ENCODE measurements at places on chromosomes 16 and 17. TPM values are rescaled to one million over a fixed set of nuclear protein-coding genes. Genes with fewer than 3 reads are reported as not detected.

DNA sequence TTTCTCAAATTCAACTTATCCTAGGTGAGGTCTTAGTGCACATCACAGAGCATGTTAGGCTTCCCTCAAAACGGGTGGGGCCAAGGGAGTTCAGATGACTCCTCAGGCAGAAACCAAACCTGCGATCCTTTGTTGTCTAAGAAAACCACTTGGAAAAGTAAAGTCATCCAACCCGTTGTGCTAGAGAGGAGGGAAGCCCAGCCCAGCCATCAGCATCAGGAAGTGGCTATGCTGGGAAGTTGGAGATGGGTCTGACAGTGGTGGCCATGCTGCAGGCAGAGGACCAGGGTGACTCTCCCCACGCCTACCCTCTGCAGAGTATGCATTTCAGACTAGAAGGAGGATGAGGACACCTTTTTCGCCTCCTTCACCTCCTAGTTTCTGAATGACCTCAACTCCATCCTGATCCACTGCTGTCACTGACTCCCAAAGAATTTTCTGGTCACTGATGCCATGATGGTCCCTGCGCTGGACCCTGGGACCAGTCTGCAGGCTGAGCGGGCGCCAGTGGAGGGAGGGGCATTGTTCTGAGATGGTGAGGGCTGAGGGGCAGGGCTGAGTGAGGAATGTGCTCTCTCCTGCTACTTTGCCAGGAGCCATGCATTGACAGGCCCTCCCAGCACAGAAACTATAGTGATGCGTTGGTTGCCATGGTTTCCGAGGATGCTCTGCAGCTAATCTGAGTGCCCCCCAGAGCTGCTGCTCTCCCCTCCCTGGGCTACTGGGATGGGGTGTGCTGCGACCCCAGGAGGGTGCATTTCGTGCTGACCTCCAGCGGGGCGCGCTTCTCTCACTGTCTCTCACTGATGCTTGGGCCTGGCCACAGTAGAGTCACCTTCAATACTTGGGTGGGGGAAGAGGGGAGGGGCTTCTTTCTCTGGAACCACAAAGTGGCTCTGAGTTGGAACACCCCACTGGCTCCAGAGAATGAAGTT lies 20.4 kb downstream of the ALOX12B start:
- H3K4me1 ChIP-seq: peaks cover 14% of the 10 kb centered on the region
- no peaks in the 10 kb centered on the region for H3K27me3 ChIP-seq
- H3K36me3 ChIP-seq: no peaks in the 10 kb centered on the region

GRCh38 chr16:87550495-87550961 lies 51.8 kb upstream of the JPH3 start:
- no peak overlapping the region for H3K27ac ChIP-seq
- DNase-seq: no peak
- H3K27me3 ChIP-seq: peaks cover 18% of the 10 kb centered on the region
- H3K36me3 ChIP-seq: no peaks in the 10 kb centered on the region
- H3K4me1 ChIP-seq: no peaks in the 10 kb centered on the region
- no peak overlapping the region for H3K4me3 ChIP-seq

DNA sequence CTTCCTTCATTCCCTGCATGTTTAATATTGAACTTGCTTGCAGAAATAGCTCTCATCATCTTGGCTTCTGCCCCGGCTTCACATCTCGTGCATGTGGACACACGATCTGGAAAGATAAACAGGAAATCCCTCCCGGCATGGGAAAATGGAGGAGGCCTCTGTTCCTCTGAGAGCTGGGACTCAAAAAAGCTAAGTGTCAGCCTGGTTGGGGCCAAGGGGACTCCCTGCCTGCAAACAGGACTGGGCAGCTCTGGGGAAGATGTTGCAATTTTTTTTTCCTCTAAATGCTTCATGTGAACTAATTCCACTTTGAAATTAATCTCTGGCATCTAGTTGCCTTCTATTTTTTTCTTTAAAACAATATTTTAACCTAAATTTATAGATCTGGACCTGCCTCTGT lies 24.8 kb downstream of the ITPRIPL2 start:
- H3K27me3 ChIP-seq: no peaks in the 10 kb centered on the region
- no peaks in the 10 kb centered on the region for H3K36me3 ChIP-seq
- peaks cover 10% of the 10 kb centered on the region for H3K4me1 ChIP-seq
- peak; percentile 57 for DNase-seq
- no peak overlapping the region for H3K4me3 ChIP-seq

- H3K36me3 ChIP-seq: no peaks in the 10 kb centered on the region
- H3K4me1 ChIP-seq: no peaks in the 10 kb centered on the region
- no peak for DNase-seq
- H3K27ac ChIP-seq: no peak overlapping the region
Measured at GRCh38 chr17:74574489-74575142, 7.3 kb upstream of the CD300H start.

GRCh38 chr16:7408700-7409365 lies 76.2 kb downstream of the RBFOX1 start:
- no peaks in the 10 kb centered on the region for H3K27me3 ChIP-seq
- DNase-seq: no peak
- no peak overlapping the region for H3K27ac ChIP-seq
- no peaks in the 10 kb centered on the region for H3K36me3 ChIP-seq
- H3K4me1 ChIP-seq: no peaks in the 10 kb centered on the region

The MLYCD gene
- 19.0 TPM for total RNA-seq

- H3K27ac ChIP-seq: peak overlapping the region; percentile 84
- no peaks in the 10 kb centered on the region for H3K27me3 ChIP-seq
- no peaks in the 10 kb centered on the region for H3K36me3 ChIP-seq
Measured at GRCh38 chr17:50209472-50210239, 8.2 kb upstream of the COL1A1 start.

DNA sequence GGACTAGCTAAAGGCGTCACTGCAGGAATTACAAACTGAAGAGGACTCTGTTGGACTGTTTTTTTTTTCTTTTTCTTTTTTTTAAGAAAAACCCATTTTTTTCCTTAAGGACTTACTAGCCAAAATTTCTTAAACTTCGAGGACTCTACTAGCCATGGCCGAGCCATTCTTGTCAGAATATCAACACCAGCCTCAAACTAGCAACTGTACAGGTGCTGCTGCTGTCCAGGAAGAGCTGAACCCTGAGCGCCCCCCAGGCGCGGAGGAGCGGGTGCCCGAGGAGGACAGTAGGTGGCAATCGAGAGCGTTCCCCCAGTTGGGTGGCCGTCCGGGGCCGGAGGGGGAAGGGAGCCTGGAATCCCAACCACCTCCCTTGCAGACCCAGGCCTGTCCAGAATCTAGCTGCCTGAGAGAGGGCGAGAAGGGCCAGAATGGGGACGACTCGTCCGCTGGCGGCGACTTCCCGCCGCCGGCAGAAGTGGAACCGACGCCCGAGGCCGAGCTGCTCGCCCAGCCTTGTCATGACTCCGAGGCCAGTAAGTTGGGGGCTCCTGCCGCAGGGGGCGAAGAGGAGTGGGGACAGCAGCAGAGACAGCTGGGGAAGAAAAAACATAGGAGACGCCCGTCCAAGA lies 878 bp downstream of the HEXIM1 start:
- H3K4me3 ChIP-seq: peak overlapping the region; percentile 77
- peak overlapping the region; percentile 99 for H3K27ac ChIP-seq
- H3K36me3 ChIP-seq: no peaks in the 10 kb centered on the region
- H3K4me1 ChIP-seq: peaks cover 37% of the 10 kb centered on the region
- DNase-seq: peak; percentile 79

- no peak overlapping the region for H3K4me3 ChIP-seq
- H3K27ac ChIP-seq: no peak overlapping the region
- peaks cover 48% of the 10 kb centered on the region for H3K4me1 ChIP-seq
- no peak for DNase-seq
- no peaks in the 10 kb centered on the region for H3K36me3 ChIP-seq
- peaks cover 100% of the 10 kb centered on the region for H3K27me3 ChIP-seq
Measured at GRCh38 chr17:48725288-48726064, 2.5 kb downstream of the PRAC2 start.

The EPX gene
- total RNA-seq: not detected

DNA sequence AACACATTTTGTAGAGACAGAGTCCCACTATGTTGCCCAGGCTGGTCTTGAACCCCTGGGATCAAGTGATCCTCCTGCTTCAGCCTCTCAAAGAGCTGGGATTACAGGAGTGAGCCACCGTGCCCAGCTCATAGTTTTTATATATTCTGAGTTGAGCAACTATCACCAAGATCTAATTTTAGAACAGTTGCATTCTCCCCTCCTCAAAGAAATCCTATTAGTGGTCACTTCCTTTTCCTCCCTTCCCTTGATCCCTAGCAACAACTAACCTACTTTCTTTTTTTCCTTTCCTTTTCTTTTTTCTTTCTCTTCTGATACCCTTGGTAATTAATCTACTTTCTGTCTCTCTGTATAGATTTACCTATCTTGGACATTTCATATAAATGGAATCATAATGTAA lies 61.5 kb upstream of the B4GALNT2 start:
- no peaks in the 10 kb centered on the region for H3K36me3 ChIP-seq
- H3K27me3 ChIP-seq: peaks cover 14% of the 10 kb centered on the region

DNA sequence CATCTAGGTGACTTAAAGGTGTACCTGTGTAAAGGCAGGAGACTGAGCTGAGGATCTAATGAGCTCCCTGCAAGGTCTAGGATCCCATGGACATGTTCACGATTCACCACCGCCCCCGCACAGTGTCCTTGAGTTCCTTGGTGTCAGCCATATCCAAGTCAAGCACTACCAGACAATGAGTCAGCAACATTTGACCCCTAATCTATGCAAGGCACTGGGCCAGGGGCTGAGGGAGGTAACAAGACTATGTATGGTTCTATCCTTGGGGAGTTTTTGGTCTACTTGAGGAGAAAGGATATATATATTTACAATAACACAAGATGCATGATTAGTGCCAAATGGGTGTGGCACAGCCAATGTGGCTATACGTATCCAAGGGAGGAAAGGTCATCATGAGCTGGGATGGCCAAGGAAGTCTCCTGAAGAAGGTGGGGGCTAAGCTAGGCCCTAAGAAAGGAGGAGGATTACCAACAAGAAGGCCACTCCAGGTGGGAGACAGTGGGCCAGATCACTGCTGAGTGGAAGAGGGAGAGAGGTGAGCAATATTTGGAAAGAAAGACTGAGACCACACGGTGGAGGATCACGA lies 35.0 kb downstream of the ITGB3 start:
- no peak overlapping the region for H3K4me3 ChIP-seq
- H3K36me3 ChIP-seq: no peaks in the 10 kb centered on the region
- H3K27ac ChIP-seq: no peak overlapping the region
- no peak for DNase-seq
- no peaks in the 10 kb centered on the region for H3K27me3 ChIP-seq

- H3K4me3 ChIP-seq: no peak overlapping the region
- DNase-seq: no peak
- H3K27me3 ChIP-seq: no peaks in the 10 kb centered on the region
Measured at GRCh38 chr17:16942141-16943031, 29.5 kb downstream of the TNFRSF13B start.

- H3K36me3 ChIP-seq: no peaks in the 10 kb centered on the region
- H3K4me1 ChIP-seq: peaks cover 6% of the 10 kb centered on the region
- H3K27ac ChIP-seq: no peak overlapping the region
- no peak overlapping the region for H3K4me3 ChIP-seq
Measured at GRCh38 chr17:63538693-63539595, 11.3 kb upstream of the DCAF7 start.

DNA sequence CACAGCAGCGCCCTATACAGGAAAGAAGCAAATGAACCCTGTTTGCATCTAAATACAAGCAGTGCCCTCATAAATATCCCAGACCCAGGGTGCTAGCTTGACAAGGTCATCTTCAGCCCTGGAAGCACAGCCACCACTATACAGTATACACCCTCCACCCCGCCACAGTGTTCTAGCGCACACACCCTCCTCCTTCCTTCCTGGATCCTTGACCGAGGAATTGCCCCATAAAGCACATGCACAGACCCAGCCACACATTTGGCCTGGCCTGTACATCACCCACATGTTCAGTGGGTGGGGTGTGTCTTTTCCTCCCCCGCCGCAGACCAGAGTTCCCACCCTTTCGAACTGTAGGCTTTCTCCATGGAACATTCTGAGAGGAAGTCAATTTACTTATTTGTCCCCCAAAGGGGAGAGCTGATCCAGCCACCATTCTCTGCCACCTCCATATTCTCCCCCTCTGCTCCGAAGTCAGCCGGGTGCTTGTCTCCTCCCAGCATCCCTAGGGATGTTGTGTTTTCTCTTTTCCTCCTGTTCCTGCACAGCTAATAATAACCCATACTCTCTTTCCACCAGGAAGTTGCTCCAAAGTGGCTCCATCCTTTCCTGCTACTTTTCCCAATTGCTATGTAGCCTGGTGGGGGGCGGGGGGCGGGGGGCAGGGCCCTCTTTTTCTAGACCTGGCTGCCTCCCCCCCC lies 6.6 kb downstream of the ABI3 start:
- no peaks in the 10 kb centered on the region for H3K4me1 ChIP-seq
- peak overlapping the region; percentile 29 for H3K27ac ChIP-seq
- no peaks in the 10 kb centered on the region for H3K36me3 ChIP-seq
- no peaks in the 10 kb centered on the region for H3K27me3 ChIP-seq
- DNase-seq: peak; percentile 64

The CRK gene
- 69.5 TPM for total RNA-seq

Measured in tibial nerve (tissue), 4 donors.